H4 (cell line): ENCODE measurements at places on chromosomes 11 and 22. TPM values are rescaled to one million over a fixed set of nuclear protein-coding genes. Genes with fewer than 3 reads are reported as not detected.

The LRRC10B gene
- not detected in 2 replicates for total RNA-seq

The SCGB2A2 gene
- total RNA-seq: not detected in 2 replicates

The RPL27A gene
- total RNA-seq: 1,580 and 1,699 TPM in 2 replicates

The MRGPRE gene
- not detected in 2 replicates for total RNA-seq

The PIWIL4 gene
- total RNA-seq: not detected in 2 replicates

The VPS11 gene
- 13.8 and 19.2 TPM in 2 replicates for total RNA-seq

The BDNF gene
- 10.6 and 16.1 TPM in 2 replicates for total RNA-seq

The MMP7 gene
- total RNA-seq: 0.06 TPM in 1 of 2 replicates, not detected in the other

The ZNF215 gene
- total RNA-seq: 10.7 TPM in 2 replicates

The PPARA gene
- total RNA-seq: 4.2 and 4.6 TPM in 2 replicates

The KCNK4 gene
- not detected in 2 replicates for total RNA-seq

The BLID gene
- 0.10 and 0.16 TPM in 2 replicates for total RNA-seq

GRCh38 chr22:29346659-29347058 is 31.2 kb upstream of the RASL10A start:
- DNase-seq: no peak

GRCh38 chr22:17086296-17086695 is 1.5 kb downstream of the IL17RA start:
- DNase-seq: no peak

DNA sequence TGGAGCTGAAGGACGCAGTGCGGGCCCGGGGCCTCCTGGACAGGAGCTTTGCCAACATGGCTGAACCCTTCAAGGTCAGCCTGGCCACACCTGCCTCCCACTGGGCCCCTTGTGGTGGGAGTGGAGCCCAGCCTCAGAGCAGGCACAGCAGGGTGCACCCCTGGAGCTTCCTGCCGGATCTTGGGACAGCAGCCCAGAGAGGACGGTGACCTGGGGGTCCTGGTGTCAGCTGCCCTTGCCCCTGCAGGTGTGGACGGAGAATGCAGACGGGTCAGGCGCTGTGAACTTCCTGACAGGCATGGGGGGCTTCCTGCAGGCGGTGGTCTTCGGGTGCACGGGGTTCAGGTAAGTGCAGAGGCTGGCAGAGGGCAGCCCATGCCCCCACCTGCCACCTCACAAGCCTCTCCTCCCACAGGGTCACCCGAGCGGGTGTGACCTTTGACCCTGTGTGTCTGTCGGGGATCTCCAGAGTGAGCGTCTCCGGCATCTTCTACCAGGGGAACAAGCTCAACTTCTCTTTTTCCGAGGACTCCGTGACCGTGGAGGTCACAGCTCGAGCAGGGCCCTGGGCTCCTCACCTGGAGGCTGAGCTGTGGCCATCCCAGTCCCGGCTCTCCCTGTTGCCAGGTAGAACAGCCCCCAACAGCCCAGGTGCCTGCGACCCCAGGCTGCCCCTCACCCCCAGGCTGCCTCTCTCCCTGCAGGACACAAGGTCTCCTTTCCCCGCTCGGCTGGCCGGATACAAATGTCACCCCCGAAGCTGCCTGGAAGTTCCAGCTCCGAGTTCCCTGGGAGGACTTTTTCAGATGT is 5.1 kb downstream of the PGGHG start:
- DNase-seq: no peak

GRCh38 chr11:1831338-1832210 is 3.2 kb upstream of the SYT8 start:
- DNase-seq: no peak

DNA sequence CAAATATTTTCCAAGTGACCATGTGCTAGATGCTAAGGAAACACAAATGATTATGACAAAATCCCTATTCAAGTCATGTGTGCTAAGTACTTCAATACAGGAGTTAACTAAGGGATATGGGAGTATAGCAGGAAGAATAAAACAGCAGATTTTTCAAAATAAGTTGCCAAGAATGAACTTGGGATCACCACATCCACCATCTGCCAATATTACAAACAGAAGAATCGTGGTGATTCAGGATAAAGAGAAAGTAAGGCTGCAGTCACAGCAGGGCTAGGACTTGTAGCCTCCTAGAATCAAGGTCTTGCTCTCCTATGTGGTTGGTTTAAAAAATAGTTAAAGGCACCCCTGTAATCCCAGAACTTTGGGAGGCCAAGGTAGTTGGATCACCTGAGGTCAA is 34.3 kb downstream of the MRTFA start:
- no peak for DNase-seq

- DNase-seq: no peak
These were observed 890.5 kb downstream of the BRD1 start for GRCh38 chr22:48937032-48937639.

DNA sequence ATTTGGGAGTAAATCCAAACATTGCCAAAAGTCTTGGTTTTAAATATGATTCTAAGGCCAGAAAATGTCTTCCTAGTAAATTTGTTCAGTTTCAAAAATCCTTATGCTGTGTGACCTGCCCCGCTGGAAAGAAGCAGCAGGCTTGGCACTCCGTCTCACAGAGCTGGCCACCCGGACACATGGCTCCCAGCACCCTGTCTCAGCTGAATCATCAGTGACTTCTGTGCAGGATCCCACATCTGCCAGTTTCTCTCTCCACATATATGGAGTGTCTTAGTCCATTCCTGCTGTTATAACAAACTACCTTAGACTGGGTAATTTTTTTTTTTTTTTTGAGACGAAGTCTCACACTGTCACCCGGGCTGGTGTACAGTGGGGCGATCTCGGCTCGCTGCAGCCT is 356.7 kb downstream of the TBC1D22A start:
- DNase-seq: no peak

DNA sequence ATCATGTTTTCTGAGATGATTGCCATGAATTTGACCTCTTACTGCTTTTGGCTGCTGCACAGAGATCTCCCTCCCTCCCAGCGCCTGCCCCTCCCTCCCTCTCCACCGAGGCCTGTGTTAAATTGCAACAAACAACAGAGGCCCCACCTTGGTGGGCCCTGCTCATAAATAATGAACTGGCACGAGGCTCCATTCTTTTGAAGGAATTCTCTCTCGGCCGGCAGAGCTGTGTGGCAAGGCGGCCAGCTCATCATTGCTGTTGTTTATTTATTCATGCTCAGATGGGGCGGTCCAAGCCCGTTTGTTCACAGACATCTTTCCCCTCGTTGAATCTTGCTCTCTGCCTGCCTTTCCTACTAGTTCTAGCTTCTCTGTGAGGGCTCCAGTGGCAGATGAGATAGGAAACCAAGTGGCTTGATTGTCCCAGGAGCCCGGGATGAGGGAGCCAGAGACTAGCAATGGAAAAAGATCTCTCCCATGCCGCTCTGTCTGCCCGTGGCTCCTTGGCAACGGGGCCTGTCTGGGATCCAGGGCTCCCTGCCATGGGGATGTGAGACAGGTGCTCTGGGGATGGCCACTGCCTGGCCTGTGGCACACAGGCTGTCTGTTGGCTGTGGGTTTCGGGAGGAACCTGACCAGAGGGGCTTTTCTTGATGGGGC is 192.6 kb downstream of the DSCAML1 start:
- peak; percentile 35 for DNase-seq

- no peak for DNase-seq
These were observed 42.4 kb upstream of the KCNQ1OT1 start for GRCh38 chr11:2742201-2742600.

DNA sequence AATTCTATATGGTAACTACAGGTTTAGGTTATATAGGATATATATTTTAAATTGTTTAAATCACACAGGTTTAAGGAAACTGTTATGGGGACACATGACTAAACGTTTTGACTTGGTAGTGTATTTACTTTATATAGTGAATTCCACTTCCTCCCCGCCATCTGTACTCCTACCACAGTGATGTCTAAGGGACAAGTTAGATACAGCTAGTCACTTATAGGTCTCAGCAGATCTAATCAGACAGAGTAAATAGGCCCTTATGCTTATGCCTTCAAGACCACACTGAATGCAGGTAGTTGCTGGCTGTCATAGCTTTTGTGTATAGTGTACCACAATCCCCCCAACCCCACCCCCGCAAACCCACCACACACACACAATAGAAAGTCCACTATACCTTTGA is 8.2 kb downstream of the SESN3 start:
- no peak for DNase-seq

GRCh38 chr11:94150704-94151685 is 22.4 kb downstream of the PANX1 start:
- no peak for DNase-seq

DNA sequence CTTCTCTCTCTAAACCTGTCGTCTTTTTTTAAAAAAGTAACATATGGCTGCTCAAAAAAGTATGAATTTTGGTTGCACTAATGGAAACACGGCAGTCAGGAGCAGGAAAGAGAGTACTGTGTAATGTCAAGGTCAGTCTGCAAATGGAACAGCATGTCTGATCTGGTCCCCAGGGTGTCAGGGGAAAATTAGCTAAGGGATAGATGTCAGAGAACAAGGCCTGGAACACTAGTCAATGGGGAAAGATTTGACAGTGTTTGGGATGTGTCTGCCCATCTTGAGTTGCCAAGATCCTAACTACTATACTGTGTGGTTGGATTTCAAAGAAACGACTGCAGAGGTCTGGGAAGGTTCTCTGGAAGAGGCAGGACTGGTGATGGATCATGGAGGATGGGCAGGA is 65.7 kb upstream of the PHOX2A start:
- DNase-seq: no peak

GRCh38 chr11:73292525-73292894 is 15.6 kb upstream of the ARHGEF17 start:
- DNase-seq: no peak

- no peak for DNase-seq
These were observed 97.9 kb upstream of the PITPNB start for GRCh38 chr22:28016781-28017557.

DNA sequence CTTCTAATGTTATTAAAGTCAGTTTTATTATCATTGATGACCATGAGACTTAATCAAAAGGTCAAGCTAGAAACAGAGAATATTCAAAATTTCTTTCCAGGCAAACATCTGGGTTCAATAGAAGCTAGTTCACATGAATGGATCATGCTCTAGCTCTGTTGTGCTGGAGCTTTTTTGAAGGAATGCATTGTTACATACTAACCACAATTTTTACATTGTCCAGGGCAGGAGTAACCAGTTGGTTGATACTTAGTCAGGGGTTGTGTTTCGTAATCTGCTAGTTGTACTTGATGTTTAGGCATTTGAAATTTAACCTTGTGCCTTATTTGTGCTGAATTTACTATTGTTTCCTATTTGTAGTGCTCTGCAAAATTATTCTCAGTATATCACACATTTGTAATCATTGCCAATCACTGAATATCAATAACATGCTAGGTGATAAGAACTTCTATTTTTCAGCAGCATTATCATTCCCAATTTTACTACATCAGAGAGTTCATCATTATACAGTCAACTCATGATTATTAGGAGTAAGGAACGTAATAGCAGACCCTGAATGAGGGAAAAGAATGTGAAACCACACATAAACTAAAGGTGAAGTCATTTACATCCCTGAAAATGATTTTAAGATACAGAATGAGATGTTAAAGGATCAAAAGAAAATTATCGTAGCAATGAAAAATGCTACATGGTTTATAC is 23.2 kb downstream of the NF2 start:
- no peak for DNase-seq

GRCh38 chr11:125202362-125202880 is 37.9 kb downstream of the PKNOX2 start:
- DNase-seq: no peak

GRCh38 chr11:118878163-118878563 is 5.5 kb upstream of the CXCR5 start:
- no peak for DNase-seq

DNA sequence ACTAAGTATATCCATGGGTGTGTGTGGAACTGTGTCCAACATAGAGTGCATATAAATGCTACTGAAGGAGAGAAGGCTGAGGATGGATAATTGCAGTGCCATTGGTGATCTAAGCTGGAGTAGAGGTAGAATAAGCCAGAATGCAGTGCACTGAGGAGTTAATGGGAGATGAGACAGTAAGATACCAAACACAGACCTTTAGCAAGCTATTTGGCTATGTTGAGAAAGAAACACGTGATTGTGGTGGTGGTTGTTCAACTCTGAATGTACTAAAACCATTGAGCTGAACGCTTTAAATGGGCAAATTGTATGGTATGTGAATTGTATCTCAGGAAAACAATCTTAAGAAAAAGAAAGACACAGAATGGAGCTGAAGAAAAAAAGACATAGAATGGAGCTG is 22.8 kb downstream of the JAML start:
- DNase-seq: no peak

DNA sequence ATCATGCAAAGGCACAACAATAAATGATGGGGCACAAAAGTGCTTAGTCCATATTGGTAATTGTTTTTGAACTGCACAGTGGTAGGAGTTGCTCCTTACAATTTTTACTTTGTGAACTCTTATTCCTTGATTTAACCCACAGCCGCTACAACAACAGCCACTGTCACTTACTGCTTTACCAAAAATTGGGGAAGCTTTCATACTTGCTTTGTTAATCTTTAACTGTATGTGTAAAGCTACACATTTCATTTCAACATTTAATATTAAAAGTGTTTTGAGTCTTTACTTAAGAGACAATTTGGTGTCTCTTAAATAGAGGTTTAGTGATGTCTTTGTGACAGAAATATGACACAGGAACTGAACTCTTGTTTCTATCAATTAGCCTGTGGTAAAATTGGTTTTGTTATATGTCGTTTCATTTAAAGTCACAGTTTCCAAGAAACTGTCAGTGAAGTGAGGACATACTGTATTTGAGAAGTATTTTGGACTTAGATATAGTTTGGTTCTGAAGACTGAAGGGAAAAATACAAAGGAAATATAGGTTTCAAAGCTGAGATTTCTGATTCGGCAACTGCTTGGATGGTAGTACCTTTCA is 6.5 kb upstream of the IL18BP start:
- no peak for DNase-seq

- DNase-seq: no peak
These were observed 18.6 kb upstream of the SCGB1A1 start for GRCh38 chr11:62400281-62400680.

DNA sequence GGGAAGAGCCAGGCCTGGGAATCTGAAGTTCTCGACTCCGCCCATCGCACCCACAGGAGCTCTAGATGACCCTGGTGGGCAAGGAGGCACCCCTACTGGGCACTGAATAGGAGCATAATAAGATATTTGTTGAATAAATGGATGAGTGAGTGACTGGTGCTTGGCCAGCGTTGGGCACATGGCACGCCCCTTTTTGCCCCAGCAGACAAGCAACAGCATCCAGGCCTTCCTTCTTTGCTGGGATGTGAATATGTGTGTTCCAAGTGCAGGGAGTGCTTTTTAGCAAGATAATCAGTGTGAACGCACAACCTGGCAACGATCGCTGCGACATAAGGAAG is 443 bp upstream of the CELF1 start:
- DNase-seq: no peak

DNA sequence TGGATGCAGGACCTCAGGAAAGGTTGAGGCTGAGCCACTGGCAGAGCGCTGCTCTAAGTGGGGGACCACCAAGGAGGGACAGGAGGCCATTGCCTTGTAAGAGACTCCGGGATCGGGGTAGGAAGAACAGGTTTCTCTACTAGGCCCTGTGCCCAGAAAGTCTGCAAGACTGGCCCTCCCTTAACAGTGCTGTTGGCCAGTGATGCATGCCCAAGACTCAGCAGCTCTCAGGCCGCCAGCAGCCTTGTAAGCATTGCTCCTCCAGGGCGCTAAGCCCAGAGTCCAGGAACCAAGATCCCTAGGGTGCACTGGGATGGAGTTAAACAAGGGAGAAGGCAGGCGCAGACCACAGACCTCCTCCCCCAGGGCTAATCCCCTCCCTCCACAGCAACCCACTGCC is 39.3 kb upstream of the PANX1 start:
- DNase-seq: no peak

- DNase-seq: no peak
These were observed 948 bp upstream of the MRTFA start for GRCh38 chr22:40637183-40638150.

GRCh38 chr11:118098996-118099837 is 12.5 kb upstream of the SMIM35 start:
- DNase-seq: no peak
